Stimulated activated CD4-positive, alpha-beta T cell treated with anti-CD3 and anti-CD28 coated beads, Interleukin-15, amount 100 ng/mL, for 24 hours (primary cell): ENCODE measurements at places on chromosomes 16 and 17.

- no peak for DNase-seq
These were observed 117.5 kb downstream of the ZFHX3 start for GRCh38 chr16:72930396-72930795.

- no peak for DNase-seq
These were observed 19.5 kb downstream of the PMM2 start for GRCh38 chr16:8816967-8817655.

- DNase-seq = peak; percentile 72
These were observed 35.2 kb downstream of the USP7 start for GRCh38 chr16:8928467-8928957.

- DNase-seq = no peak
These were observed 57.5 kb downstream of the DNAH2 start for GRCh38 chr17:7775051-7775450.

DNA sequence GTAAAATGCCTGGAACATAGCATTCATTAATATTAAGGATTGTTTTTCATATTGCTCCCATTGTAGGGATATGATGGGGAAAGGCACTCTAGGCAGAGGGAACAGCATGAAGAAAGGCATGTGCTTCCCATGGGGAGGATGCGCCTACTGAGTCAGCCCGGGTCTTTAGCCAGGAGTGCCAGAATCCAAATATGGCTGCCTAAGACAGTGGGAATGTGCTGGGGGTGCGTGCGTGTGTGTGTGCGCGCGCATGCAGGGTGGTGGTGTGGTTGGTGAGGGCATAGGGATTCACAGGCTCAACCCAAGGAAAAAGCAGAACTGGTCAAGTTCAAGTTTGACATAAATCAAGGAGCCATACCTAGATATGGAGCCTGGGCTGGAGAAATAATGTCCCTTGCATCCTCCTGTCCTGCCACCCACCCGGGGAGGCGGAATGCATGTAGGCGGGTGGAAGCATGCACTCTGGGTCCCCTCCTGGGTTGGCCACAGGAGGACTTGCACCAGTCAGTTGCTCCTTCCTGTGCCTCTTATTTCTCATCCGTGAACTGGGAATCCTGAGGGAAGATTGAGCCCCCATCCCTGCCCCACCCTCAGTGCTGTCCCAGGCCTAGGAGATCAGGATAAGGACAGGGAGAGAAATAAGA lies 18.6 kb upstream of the NDRG4 start:
- DNase-seq = no peak

DNA sequence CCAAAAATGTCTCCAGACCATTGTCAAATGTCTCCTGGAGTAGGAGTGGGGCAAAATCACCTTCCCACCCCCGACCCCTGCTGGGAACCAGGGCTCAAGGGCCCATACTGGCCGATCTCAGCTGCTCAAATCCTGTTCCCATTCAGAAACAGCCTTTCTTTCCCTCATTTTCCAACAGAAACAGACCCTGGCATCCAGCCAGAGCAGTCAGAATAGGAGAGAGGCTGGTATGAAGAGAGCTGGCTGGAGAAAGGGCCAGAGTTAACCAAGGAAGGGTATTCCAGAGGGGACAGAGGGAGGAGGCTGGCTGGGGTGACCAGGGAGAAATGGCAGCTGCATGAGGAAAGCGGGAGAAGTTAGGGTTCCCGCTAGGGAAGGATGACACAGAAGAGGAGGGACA lies 199.1 kb downstream of the XYLT1 start:
- no peak for DNase-seq

GRCh38 chr17:60528828-60529227 lies 2.8 kb upstream of the APPBP2 start:
- no peak for DNase-seq

DNA sequence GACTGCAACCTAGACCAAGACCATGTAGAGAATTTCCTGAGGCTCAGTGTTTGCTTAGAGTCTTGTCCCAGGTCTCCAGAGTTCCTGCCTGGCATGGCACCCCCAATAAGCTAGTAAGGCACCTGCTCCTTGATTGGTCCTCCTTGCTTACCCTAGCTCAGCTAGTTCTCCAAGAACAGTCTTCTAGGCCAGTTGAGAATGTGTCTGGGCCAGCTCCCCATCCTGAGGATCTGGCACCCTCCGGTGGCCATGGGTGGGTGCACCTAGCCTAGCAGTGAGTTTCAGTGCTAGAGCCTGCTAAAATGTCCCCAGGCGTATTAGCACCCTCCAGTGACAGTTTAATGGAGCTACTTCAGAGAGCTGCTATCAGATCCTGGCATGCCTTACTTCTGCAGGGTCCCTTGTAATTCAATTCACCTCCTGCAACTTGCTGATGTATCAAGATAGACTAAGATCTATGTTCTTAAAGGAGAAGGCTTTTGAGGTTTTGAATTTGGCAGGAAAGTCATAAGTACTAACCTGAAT lies 44.4 kb upstream of the MED13 start:
- DNase-seq = peak; percentile 72

DNA sequence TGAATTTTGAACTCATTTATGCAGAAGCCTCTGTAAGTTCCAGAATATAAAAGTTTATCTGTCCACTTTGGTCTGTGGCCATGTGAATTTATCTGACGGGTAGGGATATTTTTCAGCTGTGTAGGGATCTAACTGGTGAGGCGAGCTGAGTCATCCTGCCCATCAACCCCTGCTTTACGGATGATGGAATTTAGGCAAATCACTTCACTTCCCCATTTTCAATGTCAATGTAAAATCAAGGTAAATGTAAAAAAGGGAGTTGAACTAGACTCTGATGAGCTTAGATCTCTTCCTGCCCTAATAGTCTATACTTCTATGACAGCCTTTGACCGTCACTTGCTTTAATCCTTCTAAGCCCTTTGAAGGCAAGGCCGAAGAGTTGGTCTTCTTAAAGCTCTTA lies 2.6 kb downstream of the SLC16A6 start:
- no peak for DNase-seq

DNA sequence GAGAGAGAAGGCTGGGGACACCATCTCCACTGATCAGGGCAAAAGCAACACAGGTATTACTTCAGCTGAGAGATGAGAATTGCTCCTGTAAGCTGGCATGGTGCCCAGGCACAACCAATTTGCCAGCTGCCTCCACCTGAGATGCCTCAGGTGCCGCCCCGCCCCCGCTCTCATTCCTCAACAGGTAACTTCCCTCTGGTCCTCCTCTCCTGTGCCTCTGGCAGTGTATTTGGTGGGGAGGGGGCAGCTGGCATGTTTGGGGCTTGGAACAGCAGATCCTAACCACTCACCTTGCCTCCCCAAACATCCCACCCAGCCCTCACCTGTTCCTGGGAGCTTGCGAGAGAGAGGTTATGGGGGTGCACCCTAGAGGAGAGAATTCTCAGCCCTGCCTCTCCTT lies 2.9 kb upstream of the SRCIN1 start:
- no peak for DNase-seq

GRCh38 chr17:51298508-51299371 lies 38.4 kb downstream of the UTP18 start:
- DNase-seq = no peak

DNA sequence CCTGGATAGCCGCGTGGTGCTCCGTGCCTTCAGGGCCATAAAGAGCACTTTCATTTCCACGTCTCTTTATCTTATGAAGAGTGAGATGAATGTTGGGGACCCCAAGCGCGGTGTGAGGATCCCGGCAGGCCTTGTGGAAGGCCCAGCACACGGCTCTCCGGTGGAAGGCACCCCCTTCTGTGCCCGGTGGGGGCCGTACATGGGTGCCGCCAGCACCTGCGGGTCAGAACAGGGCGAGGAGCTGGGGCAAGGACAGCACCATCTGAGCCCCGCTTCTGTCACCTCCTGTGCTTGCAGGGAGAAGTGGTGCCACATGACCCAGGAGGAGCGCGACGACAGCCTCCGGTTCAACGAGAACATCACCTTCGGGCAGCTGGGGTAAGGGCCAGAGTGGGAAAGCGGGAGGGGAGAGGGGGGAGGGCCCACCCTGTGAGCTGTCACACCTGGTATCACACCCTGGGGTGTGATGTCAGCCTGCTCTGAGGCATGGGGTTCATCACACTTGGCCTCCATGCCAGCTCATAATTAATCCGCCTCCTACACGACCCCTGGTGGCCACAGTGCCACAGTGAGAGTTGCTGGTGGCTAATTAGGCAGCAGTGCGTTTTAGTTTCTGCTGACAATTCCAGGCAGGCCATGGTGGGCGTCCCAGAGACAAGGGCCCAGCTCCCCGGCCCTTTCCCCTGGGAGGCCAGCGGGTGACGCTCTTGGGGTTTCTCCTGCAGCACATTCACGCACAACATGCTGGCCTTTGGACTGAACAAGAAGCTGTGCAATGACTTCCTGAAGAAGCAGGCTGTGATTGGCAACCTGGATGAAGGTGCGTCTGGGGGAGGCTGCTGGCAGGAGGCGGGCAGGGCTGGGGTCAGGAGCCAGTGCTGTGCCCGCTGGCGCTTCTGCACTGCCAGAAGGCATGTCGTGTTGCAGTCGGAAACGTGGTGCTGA lies 25.7 kb downstream of the CIBAR2 start:
- peak; percentile 84 for DNase-seq

GRCh38 chr17:51016099-51016498 lies 104.6 kb downstream of the SPAG9 start:
- DNase-seq = no peak

DNA sequence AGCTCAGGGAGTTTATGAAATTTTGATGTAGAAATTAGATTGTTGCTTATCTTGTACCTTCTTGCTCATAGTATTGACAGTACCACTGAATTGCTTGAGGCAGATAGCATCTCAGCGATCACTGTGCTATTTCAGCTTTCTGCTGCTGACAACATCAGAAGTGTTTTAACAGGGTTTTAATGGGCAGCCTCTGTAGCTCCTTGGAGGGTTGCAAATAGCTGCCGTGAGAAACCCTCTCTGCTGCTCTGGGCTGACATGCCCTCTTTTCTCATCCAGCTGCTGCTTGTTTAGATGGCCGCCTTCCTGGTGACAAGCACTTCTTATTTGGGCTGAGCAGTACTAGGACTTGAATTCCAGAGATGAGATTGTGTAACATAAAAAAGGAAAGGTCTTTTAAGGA lies 180.2 kb upstream of the TBX2 start:
- no peak for DNase-seq

DNA sequence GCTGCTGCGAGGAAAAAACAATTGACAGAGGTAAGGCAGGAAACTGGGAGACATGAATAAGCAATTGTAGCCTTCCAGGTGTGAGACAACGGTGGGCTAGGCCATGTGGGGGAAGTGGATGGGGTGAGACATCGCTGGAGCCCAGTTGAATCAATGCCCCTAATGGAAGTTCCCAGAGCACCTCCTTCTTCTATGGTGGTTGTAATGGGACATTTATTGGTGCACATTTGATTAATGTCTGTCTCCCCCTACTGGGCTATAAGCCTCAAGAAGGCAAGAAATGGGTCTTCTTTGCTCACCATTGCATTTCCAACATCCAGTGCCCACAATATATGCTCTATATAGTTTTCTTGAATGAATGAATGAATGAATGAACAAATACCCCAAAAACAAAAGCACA lies 22.7 kb upstream of the CD300E start:
- no peak for DNase-seq
